ENCODE measurements at places on chromosomes 2 and 18. TPM values are rescaled to one million over a fixed set of nuclear protein-coding genes. Genes with fewer than 3 reads are reported as not detected.

DNA sequence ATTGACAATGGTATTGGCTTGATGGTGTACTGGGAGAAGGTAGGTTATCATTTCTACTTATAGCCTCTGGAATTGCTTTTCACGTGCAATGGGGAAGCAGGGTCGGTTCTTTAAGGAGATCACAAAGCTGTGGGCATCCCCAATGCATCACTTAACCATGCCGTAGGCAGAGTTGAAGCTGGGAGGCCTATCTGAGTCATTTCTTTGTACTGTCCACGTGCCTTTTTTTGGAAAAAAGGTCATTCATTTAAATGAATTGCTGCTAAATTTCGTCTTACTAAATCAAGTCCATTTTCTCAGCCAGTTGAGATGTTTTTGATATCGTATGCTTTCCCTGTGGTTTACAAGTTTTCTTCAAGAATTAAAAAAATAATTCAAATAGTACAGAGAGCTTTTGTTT is 17.2 kb upstream of the GYPC start:
- DNase-seq, result no peak
- no peaks in the 10 kb centered on the region for H3K27me3 ChIP-seq
- H3K27ac ChIP-seq, result no peak overlapping the region
- no peaks in the 10 kb centered on the region for H3K4me1 ChIP-seq

- peak overlapping the region; percentile 2 for H3K27ac ChIP-seq
- peaks cover 4% of the 10 kb centered on the region for H3K36me3 ChIP-seq
- DNase-seq, result no peak
- H3K27me3 ChIP-seq, result no peaks in the 10 kb centered on the region
- H3K4me3 ChIP-seq, result peak overlapping the region; percentile 56
Observed at GRCh38 chr2:84816426-84817026, 64.4 kb downstream of the TRABD2A start.

The ANKRD23 gene
- 4.4 TPM for total RNA-seq

The HMSD gene
- 65.8 TPM for total RNA-seq

Data from activated T-cell treated with anti-CD3 and anti-CD28 coated beads, Interleukin-2, amount 50 U/mL, for 72 hours (primary cell).